Activated naive CD8-positive, alpha-beta T cell treated with anti-CD3 and anti-CD28 coated beads for 36 hours (primary cell): ENCODE measurements at places on chromosomes 4 and X.

GRCh38 chrX:74371425-74372222, 49.7 kb upstream of the SLC16A2 start:
- no peaks in the 10 kb centered on the region for H3K36me3 ChIP-seq
- H3K4me1 ChIP-seq = no peaks in the 10 kb centered on the region
- H3K27ac ChIP-seq = no peak overlapping the region

GRCh38 chr4:47073647-47074046, 42.3 kb downstream of the GABRB1 start:
- no peak overlapping the region for H3K27ac ChIP-seq
- peaks cover 2% of the 10 kb centered on the region for H3K4me1 ChIP-seq
- H3K27me3 ChIP-seq = peaks cover 10% of the 10 kb centered on the region

DNA sequence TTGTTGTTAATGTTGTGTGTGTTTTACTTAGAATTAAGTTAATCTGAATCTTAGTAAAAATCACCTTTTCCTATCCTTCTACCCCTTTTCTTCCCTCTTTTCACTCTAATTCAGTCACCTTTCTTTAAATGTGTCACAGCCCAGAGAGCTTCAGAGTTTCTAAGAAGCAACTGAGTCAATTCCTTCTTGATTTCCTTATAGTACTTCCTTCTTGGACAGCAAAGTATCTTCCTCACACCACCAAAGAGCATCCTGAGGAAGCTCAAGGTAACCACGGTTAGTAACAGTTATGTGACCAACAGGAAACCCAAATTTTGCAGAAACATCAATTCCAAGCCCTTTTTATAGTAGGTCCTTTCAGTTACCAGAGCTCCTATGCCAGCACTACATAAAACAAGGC, 243.2 kb upstream of the BMP3 start:
- H3K27ac ChIP-seq = no peak overlapping the region
- peaks cover 9% of the 10 kb centered on the region for H3K4me1 ChIP-seq
- no peaks in the 10 kb centered on the region for H3K27me3 ChIP-seq
- no peak for DNase-seq
- H3K36me3 ChIP-seq = no peaks in the 10 kb centered on the region

GRCh38 chrX:17390419-17390850, 15.4 kb downstream of the NHS start:
- H3K27me3 ChIP-seq = peaks cover 21% of the 10 kb centered on the region
- H3K36me3 ChIP-seq = no peaks in the 10 kb centered on the region
- H3K27ac ChIP-seq = no peak overlapping the region
- H3K4me1 ChIP-seq = no peaks in the 10 kb centered on the region
- no peak for DNase-seq

GRCh38 chr4:89528526-89529133, 221.0 kb upstream of the GPRIN3 start:
- H3K36me3 ChIP-seq = no peaks in the 10 kb centered on the region
- peaks cover 60% of the 10 kb centered on the region for H3K27me3 ChIP-seq
- no peak overlapping the region for H3K4me3 ChIP-seq
- H3K27ac ChIP-seq = no peak overlapping the region
